ENCODE measurements at places on chromosomes 7 and 10.
A peak's percentile ranks its signal among the peaks of the same experiment; 100 is the strongest.

- DNase-seq = no peak
Observed at GRCh38 chr7:45203459-45203858, 45.9 kb downstream of the RAMP3 start.

GRCh38 chr10:25026463-25026862 is 10.1 kb downstream of the THNSL1 start:
- no peak for DNase-seq

DNA sequence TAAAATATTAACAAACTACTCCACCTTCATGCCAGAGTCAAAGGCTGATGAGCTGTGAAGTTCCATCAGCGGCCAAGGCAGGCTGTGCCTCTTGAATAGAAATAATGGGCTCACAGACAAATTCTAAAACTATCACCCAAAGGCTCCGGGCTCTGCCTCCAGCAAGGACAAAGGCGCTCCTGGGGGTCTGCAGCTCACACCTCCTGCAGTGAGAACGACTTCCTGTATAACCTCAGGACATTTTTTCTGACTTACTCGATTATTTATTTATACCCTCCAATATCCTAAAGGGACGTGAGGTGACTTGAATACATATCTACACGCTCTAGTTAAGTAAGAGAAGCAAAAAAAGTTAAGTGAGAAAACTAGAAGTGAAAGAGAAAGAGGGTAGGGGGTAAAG is 500.7 kb downstream of the CCSER2 start:
- no peak for DNase-seq

DNA sequence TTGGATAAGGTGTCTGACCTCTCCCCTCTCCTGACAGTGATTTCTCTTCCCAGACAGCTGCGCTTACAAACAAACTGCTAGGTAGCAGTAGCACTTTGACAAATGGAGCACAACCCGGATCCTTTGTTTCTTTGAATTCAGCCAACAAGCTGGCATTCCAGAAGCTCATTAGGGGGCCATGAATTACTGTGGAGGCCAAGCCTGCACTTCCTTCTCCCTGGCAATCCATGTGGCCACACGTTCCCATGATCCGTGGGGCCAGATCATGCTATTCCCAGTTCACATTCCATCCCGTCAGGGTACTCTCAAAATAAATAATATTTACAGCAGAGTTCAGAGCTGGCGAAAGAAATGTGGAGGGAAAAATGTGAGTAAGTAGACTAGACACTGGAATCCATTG is 172.4 kb downstream of the PRPF18 start:
- no peak for DNase-seq

DNA sequence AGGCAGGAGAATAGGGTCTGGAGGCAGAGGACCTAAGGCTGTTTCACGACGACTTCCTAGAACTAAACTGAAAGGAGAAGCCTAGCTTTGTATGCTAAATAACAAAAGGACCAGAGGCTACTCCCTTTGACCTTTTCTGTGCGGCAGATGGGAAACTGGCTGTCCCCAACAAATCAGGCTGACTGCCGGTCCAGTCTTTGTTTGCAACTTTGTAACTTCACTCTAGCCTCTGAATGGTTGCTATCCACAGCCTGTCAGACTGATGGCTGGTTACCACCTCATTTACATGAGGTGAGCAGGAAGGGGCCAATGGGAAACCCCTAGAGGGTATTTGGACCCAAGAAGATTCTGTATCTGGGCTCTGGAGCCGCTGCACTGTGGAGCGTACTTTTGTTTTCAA is 132.6 kb upstream of the SHH start:
- no peak for DNase-seq

- DNase-seq = no peak
Observed at GRCh38 chr10:3906511-3907111, 121.6 kb upstream of the KLF6 start.

- no peak for DNase-seq
Observed at GRCh38 chr7:108010377-108010776, 7.4 kb upstream of the LAMB1 start.

DNA sequence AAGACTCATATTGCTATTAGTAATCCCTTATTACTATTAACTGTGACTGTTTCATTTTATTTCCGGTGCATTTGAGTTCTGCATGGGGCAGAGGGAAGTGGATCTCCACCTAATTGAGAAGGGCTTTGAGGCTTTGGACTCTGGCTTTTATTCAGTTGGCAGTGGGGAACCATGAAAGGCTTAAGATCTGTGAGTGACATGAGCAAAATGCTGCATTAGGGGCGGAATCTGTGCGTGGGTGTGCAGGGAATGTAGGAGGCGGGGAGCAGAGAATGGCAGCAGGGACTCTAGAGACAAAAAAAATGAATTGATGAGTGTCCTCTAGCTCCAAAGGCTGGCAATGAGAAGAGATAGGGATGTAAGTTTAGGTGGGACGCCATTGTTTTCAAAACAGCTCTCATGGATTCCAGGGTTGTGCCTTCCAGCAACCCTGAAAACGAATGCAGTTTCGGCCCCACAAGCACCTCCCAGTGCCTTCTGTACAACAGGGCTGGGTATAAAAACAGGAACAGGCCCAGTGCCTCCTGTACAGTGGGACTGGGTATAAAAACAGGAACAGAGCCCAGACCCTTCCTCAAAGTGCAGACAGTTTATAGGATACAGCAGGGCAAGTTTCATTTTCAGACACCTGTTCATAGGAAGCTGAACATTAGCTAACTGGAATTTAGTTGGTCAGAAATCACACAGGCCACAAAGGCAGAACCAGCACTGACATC is 663.3 kb upstream of the FOXK1 start:
- DNase-seq = no peak

- no peak for DNase-seq
Observed at GRCh38 chr10:24617771-24618396, 105.8 kb downstream of the ARHGAP21 start.

DNA sequence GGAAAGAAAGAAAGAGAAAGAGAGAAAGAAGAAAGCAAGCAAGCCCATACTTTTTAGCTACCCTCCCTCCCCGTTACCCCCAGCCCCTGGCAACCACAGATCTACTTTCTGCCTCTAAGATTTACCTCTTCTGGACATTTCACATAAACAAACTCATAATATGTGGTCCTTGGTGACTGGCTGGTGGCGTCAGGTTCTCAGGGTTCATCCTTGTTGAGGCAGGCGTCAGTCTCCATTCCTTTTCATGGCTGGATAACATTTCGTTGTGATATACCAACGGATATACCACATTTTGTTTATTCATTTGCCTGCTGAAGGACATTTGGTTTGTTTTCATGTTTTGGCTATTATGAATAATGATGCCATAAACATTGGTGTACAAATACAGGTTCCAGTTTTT is 30.5 kb downstream of the CDH23 start:
- DNase-seq = no peak

DNA sequence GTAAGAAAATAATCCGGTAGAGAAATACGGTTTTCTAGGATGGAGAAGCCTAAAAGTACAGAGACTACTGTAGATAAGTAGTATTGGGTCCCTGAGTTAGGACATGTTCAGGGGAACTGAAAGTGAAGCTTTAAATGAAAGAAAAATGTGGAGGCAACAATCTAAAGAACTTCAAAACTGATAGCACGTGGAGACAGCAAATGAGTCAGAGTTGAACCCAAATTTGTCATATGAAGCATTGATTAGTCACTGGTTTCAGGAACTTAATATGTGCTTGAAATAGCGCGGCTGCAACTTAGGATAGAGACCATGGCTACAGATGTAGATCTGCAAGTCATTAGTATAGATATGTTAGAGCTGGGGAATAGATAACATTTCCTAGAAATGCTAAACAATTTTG is 1138.6 kb upstream of the SORCS1 start:
- no peak for DNase-seq

- no peak for DNase-seq
Observed at GRCh38 chr10:45451407-45451806, 77.4 kb downstream of the ALOX5 start.

- DNase-seq = no peak
Observed at GRCh38 chr7:124449896-124450295, 315.7 kb downstream of the GPR37 start.

- DNase-seq = no peak
Observed at GRCh38 chr7:155261031-155261985, 36.4 kb upstream of the INSIG1 start.

DNA sequence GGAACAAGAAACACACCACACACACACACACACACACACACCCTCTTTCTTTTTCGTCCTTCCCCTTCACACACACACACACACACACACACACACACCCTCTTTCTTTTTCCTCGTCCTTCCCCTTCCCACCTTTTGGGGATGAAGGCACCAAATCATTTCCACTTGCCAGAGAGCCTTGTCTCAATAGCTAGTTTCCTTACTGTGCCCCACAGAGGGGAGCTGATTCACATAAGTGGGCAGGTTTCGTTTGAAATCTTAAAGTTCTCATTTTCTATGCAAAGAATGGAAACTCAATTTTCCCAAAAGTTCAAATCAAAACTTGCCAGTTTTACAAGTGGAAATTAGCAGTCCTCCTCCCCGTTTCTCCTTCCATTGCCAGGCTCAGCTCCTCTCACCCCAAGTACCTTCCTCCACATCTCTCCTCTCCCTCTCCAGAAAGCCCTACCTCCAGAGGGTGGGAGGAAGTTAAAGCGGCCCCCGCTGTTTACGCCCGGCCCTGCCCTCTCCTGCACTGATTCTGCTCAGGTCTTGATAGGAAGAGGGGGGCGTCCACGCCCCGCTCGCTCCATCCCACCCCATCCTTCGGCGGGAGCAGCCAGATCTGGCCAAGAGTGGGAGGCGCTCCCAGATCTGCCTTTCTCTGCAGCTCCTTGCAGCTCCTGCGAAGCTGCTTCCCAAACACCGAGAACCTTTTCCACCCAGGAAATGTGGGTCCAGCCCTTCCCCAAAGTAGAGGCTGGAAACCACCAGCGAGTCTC is 1.3 kb downstream of the CTTNBP2 start:
- peak; percentile 70 for DNase-seq

DNA sequence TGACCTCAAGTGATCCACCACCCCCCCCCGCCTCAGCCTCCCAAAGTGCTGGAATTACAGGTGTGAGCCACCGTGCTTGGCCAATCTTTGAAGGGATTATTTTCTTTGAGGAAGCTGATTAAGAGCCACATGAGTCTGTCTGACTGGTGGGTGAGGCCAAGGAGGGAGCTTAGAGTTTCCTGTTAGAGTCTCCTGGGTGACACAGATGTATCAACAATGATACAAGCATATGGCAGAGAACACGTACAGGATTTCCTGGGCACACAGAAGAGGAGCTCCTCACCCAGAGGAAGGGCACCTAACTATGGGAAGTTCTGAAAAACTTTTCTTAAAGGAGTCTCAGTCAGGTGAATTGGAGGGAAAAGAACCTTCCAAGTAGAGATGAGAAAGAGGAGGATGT is 69.4 kb downstream of the GOLGA7B start:
- no peak for DNase-seq

DNA sequence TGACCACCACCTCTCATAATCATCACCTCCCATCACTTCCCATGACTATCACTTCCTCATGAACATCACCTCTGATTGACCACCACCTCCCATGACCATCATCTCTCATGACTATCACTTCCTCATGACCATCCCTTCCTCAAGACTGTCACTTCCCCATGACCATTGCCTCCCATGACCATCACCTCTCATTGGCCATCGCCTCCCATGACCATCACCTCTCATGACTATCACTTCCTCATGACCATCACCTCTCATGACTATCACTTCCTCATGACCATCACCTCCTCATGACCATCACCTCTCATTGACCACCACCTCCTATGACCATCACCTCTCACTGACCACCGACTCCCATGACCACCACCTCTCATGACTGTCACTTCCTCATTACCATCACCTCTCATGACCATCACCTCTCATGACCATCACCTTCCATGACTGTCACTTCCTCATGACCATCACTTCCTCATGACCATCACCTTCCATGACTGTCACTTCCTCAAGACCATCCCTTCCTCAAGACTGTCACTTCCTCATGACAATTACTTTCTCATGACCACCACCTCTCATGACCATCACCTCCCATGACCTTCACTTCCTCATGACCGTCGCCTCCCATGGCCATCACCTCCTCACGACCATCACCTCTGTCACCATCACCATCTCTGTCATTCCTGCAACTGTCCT is 51.6 kb downstream of the PDGFA start:
- DNase-seq = no peak

DNA sequence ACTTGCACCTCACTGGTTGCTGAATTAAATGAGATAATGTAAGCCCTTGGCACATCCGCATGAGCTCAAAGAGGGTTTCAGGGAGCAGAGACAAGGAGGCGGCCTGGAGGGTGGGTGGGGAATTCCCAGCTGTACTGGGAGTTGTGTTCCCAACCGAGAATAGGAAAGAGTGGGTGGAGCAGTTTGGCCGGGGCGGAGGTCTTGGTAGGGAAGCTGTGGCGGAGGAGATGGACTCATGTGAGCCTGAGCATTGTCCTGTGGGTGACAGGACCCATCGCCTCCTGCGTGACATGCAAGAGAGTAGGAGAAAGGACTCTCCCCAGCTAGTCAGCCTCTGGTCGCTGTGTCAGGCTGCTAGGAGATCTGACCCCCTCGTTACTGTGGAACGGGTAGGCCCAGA is 41.0 kb upstream of the SAMD8 start:
- no peak for DNase-seq

- DNase-seq = no peak
Observed at GRCh38 chr10:51867956-51868355, 168.6 kb upstream of the CSTF2T start.
